Stimulated activated CD4-positive, alpha-beta T cell treated with anti-CD3 and anti-CD28 coated beads, Interleukin-1b, Interleukin-23, amount 100 ng/mL, for 48 hours (primary cell): ENCODE measurements at places on chromosomes 4 and X.

- no peak for DNase-seq
Measured at GRCh38 chr4:52659722-52660261, 691 bp upstream of the USP46 start.

DNA sequence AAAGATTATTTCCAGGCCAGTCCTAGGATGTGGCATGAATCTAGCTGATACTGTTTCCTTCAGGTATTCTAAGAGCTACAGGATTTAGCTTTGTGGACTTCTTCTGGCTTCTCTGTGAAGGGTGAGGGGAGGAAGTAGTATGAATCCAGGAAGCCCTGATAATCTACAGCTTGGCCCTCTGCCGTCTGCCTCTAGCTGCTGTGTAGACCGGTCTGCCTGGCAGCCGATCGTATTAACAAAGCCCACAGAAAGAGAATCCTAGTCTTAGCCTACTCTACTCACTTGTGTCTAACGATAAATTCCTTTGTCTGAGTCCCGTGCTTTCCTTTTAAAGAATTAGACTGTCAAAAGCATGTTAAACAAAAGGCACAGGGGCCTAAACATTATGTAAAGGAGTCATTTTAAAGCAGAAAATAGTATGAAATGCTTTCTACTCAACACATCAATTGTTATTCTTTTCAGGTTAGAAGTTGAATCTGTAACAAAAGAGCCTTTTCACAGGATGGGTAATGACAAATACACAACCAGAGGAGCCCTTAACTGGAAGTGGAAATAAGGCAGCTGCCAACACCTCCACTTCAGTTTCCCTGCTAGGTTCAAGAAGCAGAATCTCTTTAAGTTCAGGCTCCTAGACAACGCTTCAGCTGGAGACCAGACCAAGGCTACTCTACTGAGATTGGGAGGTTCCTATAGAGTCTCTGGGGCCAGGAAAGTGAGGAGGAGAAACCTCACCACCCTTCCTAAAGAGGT lies 48.9 kb upstream of the UCP1 start:
- DNase-seq = no peak

DNA sequence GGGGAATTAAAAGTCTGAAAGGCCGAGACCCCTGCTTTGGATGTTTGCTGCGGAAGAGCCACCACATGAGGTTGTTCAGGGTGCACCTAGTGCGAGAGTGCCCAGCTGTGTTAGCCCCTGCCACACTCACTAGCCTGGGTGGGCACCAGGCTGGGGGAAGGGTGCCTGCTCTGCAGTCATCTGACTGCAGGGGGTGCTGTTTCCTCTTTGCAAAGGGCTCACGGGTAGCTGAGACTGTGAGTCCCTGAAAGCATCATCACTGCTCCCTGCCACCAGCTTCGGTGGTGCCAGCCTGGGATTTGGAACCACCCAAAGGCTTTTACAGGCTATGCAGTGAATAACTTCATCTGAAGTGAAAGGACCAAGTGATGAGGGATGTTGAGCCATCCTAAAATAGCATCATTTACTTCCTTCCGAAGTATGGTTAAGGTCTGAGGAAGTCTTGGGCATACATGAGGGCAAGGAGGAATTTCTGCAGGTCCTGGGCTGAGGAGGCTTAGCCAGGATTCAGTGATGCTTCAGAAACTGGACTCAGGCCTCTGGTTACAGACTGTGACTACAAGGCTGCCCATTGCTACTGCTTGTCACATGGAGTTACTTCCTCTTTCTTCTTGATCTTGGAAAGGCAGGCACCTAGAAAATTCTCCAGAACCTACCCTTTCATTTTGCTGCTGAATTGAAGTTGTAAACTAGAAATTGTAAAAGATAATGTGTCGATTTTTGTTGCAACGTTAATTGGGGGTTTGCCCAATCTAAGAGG lies 293.2 kb upstream of the PRPS2 start:
- DNase-seq = no peak

DNA sequence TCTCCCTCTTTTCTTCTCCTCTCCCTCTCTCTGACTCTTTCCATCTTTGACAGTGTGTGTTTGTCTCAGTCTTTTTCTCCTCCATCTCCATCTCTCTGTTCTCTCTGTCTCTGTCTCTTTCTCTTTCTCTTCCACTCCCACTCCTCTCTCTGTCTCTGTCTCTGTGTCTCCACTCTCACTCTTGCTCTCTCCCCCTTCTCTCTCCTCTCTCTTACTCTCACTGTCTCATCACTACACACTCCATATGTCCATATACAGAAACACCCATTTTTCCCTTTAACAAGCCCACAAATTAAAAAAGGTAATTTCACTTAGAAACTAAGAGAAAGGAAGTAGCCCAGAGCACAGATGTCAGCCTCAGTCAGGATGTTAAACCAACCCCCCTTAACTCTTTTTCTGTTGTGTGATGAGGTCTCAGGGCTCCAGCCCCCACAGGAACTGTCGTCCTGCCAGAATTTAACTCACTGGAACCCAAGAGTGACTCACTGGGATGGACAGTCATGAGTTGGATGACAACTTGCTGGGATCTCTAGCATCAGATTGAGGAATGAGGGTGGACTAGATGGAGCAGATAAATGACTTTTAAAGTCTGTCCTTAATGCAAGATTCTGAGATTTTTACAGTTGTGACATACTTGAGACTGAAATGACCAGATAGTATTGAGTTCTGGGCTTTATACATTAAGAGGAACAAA lies 27.5 kb downstream of the OTUD6A start:
- no peak for DNase-seq

DNA sequence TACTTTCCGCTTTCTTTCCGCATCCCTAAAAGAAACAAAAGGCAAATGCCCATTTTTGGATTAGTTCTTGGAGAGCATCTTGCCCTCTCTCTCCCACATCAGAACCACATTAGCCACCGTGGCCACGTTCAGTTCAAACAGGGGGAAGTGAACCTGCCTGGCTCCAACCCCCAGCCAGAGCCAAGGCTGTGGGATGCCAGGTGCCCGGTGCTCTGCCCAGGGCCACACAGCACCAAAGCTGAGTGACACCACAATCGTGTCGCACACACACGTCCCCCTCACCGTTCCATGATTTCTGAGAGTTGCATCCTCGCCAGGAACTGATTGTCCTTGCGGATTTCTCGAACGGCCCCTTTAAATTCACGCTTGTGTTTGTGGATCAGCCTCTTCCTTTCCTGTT lies 24.3 kb downstream of the NOP14 start:
- DNase-seq = no peak

- DNase-seq = no peak
Measured at GRCh38 chr4:77022560-77023179, 53.1 kb downstream of the CCNI start.
